ENCODE measurements at places on chromosomes 6 and 20.

GRCh38 chr6:126152372-126152745, 166.0 kb downstream of the TRMT11 start:
- H3K36me3 ChIP-seq = no peaks in the 10 kb centered on the region
- H3K4me3 ChIP-seq = no peak overlapping the region
- DNase-seq = no peak
- H3K27me3 ChIP-seq = no peaks in the 10 kb centered on the region

GRCh38 chr6:12009180-12009685, 2.9 kb upstream of the HIVEP1 start:
- H3K36me3 ChIP-seq = no peaks in the 10 kb centered on the region
- no peaks in the 10 kb centered on the region for H3K27me3 ChIP-seq
- H3K4me1 ChIP-seq = peaks cover 26% of the 10 kb centered on the region
- peak overlapping the region; percentile 94 for H3K27ac ChIP-seq
- DNase-seq = no peak

GRCh38 chr6:163751032-163751525, 336.6 kb downstream of the QKI start:
- no peak overlapping the region for H3K27ac ChIP-seq
- H3K36me3 ChIP-seq = no peaks in the 10 kb centered on the region
- H3K27me3 ChIP-seq = no peaks in the 10 kb centered on the region
- DNase-seq = no peak
- H3K4me1 ChIP-seq = no peaks in the 10 kb centered on the region

GRCh38 chr6:129390900-129391299, 319.1 kb downstream of the ARHGAP18 start:
- no peaks in the 10 kb centered on the region for H3K4me1 ChIP-seq
- no peak for DNase-seq
- H3K27me3 ChIP-seq = no peaks in the 10 kb centered on the region
- H3K4me3 ChIP-seq = no peak overlapping the region

DNA sequence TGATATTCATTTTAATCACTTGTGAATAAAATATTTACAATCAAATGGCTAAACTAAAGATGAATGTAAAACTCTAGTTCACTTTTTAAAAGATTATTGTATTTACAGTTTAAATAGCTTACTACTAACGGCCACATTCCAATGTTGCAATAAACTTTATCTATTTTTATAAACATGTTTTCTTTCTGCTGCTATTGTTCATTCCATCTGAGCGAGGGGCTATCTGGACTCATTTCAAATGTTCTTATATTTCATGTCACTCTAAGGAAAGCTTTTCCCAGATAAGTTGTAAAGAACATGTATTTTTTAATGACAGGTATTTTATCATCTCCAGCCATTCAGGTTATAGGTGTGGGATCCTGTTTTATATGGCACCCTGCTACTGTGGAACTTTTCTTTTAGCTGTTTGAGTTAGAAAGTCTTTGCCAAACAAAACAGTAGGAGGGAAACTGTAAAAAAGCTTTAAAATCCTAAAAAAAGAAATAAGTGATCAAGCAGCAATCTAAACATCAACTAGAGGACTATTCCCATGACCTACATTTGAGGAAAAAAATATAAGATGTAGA, 42.5 kb downstream of the HMGCLL1 start:
- no peaks in the 10 kb centered on the region for H3K36me3 ChIP-seq
- DNase-seq = no peak
- H3K27ac ChIP-seq = no peak overlapping the region
- H3K27me3 ChIP-seq = no peaks in the 10 kb centered on the region
- H3K4me3 ChIP-seq = no peak overlapping the region

- no peaks in the 10 kb centered on the region for H3K4me1 ChIP-seq
- no peaks in the 10 kb centered on the region for H3K36me3 ChIP-seq
- no peak overlapping the region for H3K4me3 ChIP-seq
- H3K27ac ChIP-seq = no peak overlapping the region
These were observed 190.0 kb downstream of the UBE3D start for GRCh38 chr6:82875573-82876185.

DNA sequence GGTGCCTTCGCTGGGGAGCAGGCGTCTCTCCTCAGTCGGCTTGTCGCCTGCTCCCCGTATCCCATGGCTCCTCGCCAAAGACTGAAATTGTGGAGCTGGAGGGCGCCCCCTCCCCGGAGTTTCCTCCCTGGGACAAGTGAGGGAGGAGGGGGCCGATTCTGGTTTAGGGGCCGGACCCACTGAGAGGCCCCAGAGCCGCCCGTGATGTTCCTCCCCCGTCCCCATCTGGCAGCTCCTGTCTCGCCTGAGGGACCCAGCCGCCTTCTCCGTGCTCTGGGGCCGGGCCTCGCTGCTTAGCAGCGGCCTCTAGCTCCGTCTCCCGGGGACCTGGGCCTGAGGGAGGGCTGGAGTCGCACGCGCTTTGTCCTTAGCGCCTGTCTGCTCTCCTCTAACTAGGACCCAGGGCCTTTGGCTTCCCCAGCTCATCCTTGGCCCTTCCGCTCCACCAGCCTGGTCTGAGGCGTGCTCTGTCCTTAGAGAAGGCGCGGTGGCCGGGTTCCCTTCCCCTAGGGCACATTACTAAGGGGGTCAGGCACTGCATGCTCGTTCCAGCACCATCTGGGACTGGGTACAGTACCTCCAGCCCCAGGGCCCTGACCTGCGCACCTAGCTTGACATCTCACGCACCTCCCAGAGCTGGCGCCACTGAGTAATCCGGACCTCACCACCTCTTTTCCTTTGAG, 29.7 kb downstream of the SLC12A5 start:
- H3K27ac ChIP-seq = no peak overlapping the region
- DNase-seq = no peak
- peak overlapping the region; percentile 16 for H3K4me3 ChIP-seq
- no peaks in the 10 kb centered on the region for H3K27me3 ChIP-seq
- H3K36me3 ChIP-seq = peaks cover 42% of the 10 kb centered on the region

GRCh38 chr6:73733791-73734190, 37.8 kb downstream of the CD109 start:
- no peak overlapping the region for H3K4me3 ChIP-seq
- no peaks in the 10 kb centered on the region for H3K4me1 ChIP-seq
- H3K36me3 ChIP-seq = no peaks in the 10 kb centered on the region

GRCh38 chr6:35016502-35017321, 124.4 kb downstream of the TCP11 start:
- H3K27ac ChIP-seq = peak overlapping the region; percentile 96
- DNase-seq = peak; percentile 55
- H3K36me3 ChIP-seq = no peaks in the 10 kb centered on the region
- H3K4me3 ChIP-seq = peak overlapping the region; percentile 68

- H3K27ac ChIP-seq = no peak overlapping the region
- H3K4me1 ChIP-seq = no peaks in the 10 kb centered on the region
- no peaks in the 10 kb centered on the region for H3K27me3 ChIP-seq
- no peaks in the 10 kb centered on the region for H3K36me3 ChIP-seq
- no peak overlapping the region for H3K4me3 ChIP-seq
These were observed 587.8 kb downstream of the EPM2A start for GRCh38 chr6:145147559-145147958.

GRCh38 chr6:108564178-108564577, 3.5 kb downstream of the FOXO3 start:
- peak overlapping the region; percentile 86 for H3K4me3 ChIP-seq
- H3K36me3 ChIP-seq = peaks cover 39% of the 10 kb centered on the region
- DNase-seq = no peak
- H3K4me1 ChIP-seq = peaks cover 27% of the 10 kb centered on the region

GRCh38 chr6:56327946-56328727, 80.8 kb upstream of the COL21A1 start:
- H3K27ac ChIP-seq = no peak overlapping the region
- no peaks in the 10 kb centered on the region for H3K4me1 ChIP-seq
- H3K36me3 ChIP-seq = no peaks in the 10 kb centered on the region
- H3K4me3 ChIP-seq = no peak overlapping the region

GRCh38 chr6:19042420-19042819, 655.3 kb downstream of the RNF144B start:
- H3K27ac ChIP-seq = peak overlapping the region; percentile 37
- H3K27me3 ChIP-seq = no peaks in the 10 kb centered on the region
- H3K4me3 ChIP-seq = no peak overlapping the region
- DNase-seq = no peak
- peaks cover 5% of the 10 kb centered on the region for H3K4me1 ChIP-seq
- no peaks in the 10 kb centered on the region for H3K36me3 ChIP-seq

DNA sequence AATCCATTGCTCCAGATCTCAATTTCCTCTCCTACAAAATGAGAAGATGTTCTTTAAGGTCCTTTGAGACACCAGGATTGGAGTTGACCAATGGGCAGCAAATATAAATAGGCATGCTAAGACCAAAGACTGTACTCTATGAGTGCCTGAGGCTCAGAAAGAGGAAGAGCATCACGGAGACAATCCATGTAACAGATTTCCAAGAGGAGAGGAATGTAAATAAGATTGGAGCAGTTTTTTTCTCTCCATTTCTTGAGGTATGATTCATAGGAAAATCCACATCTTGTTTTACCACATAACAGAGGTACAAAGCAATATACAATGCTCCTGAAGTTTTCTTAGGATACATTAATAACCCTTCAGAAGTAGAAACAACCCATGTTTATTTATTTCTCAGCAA, 109.8 kb downstream of the UBE3D start:
- peaks cover 8% of the 10 kb centered on the region for H3K36me3 ChIP-seq
- no peak overlapping the region for H3K27ac ChIP-seq
- H3K27me3 ChIP-seq = no peaks in the 10 kb centered on the region
- DNase-seq = no peak

GRCh38 chr6:122709922-122710512, 69.5 kb upstream of the FABP7 start:
- no peaks in the 10 kb centered on the region for H3K4me1 ChIP-seq
- no peaks in the 10 kb centered on the region for H3K27me3 ChIP-seq
- DNase-seq = no peak
- no peak overlapping the region for H3K27ac ChIP-seq
- no peaks in the 10 kb centered on the region for H3K36me3 ChIP-seq
- H3K4me3 ChIP-seq = no peak overlapping the region

DNA sequence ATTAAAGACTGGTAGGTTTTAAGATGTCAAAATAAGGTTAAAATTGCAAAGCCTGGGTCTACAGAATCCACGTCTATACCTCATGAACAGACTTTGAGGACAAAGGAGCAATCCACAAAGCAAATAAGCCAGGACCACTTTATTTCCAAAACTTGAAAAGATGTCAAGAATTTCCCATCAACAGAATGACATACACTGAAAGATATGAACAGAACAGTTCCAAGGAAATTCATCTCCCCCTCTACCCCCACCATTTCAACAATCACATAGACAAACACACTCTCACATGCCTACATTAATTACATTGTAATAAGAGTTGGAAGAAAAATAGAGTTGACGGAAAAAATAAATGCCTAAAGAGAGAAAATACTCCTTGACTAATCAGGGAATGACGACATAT, 45.2 kb upstream of the NHSL1 start:
- DNase-seq = no peak
- H3K4me1 ChIP-seq = no peaks in the 10 kb centered on the region

DNA sequence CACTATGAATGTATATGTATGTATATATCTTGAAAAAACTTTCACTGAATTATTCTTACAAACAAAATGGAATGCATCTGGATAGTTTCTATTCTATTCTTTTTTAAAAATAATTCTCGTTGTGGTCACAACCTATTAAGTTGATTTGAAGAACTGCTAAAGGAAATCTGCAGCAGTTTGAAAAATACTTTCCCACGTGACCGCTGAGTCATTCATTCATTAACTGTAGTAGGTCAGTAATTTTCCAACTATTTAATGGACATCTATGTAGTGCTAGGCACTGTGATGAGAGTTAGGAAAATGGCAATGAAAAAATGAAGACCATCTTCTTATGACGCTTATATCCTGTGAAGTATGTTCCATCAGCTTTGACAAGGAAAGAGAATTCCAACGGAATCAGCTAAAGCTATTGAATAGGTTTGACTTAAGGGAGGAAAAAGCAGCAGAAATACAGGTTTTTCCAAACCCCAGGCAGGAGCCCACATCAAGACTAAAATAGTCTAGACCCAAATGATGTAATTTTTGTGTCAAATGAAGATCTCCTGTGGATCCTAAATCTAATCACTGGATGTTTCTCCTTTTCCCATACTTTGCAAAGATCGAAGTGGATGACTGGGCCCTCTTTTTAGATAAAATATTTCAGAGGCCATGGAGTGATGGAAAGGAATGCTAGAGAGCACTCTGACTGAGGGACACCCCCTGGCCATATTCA, 4.1 kb upstream of the EFHC1 start:
- H3K4me1 ChIP-seq = peaks cover 16% of the 10 kb centered on the region
- no peaks in the 10 kb centered on the region for H3K27me3 ChIP-seq
- H3K4me3 ChIP-seq = no peak overlapping the region
- H3K27ac ChIP-seq = no peak overlapping the region

DNA sequence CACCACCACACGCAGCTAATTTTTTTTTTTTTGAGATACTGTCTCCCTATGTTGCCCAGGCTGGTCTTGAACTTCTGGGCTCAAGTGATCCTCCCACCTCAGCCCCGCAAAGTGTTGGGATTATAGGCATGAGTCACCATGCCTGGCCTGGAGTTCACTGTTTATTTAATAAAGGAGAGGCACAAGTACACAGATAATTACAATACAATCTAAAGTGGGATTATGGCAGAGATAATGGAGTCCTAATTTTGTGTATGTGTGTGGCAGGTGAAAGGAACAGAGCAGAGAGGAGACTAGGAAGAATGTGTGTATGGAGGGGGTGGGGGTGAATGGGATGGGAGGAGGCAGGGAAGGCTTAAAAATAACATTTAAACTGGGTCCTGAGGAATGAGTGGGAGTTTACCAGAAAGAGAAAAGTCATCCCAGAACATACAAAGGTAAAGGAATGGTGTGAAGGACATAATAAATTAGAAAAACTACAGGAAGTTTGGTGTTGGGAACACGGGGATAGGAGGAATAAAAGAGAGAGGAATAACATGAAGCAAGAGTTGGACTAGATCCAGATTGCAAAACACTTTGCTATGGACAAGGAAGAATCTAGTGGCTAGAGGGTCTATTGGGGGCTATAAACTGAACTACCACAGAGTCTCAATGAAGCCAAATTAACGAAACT, 4.4 kb downstream of the NCOA5 start:
- no peaks in the 10 kb centered on the region for H3K36me3 ChIP-seq
- DNase-seq = no peak
- H3K4me1 ChIP-seq = peaks cover 42% of the 10 kb centered on the region
- no peak overlapping the region for H3K4me3 ChIP-seq
- H3K27me3 ChIP-seq = no peaks in the 10 kb centered on the region
- H3K27ac ChIP-seq = peak overlapping the region; percentile 30
